ENCODE measurements at places on chromosomes 4 and X.

GRCh38 chr4:118213101-118213500 is 139.7 kb downstream of the PRSS12 start:
- no peak for DNase-seq

GRCh38 chr4:150080875-150081274 is 2.6 kb downstream of the DCLK2 start:
- DNase-seq, result no peak

- DNase-seq, result no peak
These were observed 1.4 kb downstream of the CLDN2 start for GRCh38 chrX:106921637-106922036.

DNA sequence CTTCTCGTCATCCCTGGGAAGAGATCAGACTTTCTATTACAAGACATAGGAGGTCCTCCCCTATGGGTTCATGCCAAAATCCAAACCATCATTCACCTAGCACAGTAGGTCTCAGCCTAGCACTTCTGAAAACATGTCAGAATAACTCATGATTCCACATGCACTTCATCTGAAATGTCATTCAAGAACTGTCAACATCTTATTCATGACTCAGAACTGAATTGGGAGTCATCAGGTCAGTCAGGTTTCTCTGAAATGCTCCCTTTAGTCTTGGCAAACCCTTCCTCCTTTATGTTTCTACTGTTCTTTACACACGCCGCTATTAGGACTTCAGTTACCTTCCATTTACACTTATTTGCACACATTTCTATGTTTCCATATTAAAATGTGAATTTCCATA is 67.2 kb downstream of the ANTXR2 start:
- DNase-seq, result no peak

- no peak for DNase-seq
These were observed 264.4 kb upstream of the ITM2A start for GRCh38 chrX:79631526-79631925.

- no peak for DNase-seq
These were observed 1568.9 kb upstream of the PABPC4L start for GRCh38 chr4:135770505-135770904.

DNA sequence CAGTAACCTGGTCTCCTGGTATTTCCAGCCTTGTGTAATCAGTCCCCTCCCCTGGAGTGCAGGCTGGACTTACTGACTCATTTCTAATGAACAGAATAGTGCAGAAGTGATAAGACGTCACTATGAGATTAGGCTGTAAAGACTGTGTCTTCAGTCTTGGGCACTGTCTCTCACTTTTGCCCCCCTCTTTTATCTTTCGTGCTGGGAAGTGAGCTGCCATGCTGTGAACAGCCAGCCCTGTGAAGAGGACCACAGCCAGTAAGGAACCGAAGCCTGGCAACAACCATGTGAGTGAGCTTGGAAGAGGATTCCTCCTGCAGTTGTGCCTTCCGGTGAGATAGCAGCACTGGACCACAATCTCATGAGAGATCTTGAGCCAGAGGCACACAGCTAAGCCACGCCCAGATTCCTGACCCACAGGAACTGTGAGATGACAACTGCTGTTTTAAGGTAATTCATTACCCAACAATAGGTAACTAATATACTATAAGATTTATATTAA is 67.5 kb upstream of the GPR34 start:
- no peak for DNase-seq

GRCh38 chrX:40167850-40168479 is 70.2 kb upstream of the BCOR start:
- DNase-seq, result peak; percentile 65

GRCh38 chr4:41200486-41201017 is 13.8 kb downstream of the APBB2 start:
- DNase-seq, result no peak

DNA sequence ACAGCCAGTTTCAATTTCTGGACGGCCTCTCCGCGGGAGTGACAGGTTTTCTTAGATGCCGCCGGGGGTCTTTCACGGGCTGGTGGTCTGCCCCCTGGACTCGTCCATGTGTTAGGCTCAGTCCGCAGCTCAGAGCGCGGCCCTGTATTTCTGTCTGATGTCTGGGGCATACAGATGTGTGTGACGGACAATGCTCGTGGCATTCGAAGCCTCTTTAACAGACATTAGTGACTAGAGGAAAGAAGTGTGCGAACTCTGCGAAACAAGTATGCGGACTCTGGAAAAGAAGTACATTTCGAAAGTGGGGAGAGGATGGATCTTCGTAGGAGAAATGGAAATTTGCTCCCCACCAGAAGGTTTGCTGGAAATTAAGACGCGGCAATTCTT is 793 bp upstream of the DCUN1D4 start:
- no peak for DNase-seq

GRCh38 chrX:124836786-124837185 is 482.9 kb upstream of the TEX13C start:
- DNase-seq, result no peak

- no peak for DNase-seq
These were observed 26.6 kb downstream of the TLR2 start for GRCh38 chr4:153710681-153711080.

DNA sequence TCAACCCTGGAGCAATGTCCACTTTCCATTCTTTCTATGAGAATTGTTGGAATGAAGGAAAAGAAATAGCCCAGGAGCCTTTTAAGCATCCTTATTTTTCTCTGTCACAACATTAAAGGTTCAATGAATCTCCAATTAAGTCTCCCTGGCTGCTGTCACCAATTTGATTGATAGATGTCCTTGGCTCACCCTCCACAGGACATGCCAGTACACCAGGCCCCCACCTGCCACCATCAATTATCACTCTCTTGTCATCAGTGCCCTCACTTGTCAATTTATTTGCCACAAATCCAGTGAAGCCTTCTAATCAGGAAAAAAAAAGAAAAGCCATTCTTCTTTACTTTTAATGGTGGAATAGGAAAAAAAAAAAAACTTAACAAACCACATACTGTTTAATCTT is 453.6 kb downstream of the CENPC start:
- DNase-seq, result no peak

- no peak for DNase-seq
These were observed 400.6 kb upstream of the NR3C2 start for GRCh38 chr4:148842843-148843242.

DNA sequence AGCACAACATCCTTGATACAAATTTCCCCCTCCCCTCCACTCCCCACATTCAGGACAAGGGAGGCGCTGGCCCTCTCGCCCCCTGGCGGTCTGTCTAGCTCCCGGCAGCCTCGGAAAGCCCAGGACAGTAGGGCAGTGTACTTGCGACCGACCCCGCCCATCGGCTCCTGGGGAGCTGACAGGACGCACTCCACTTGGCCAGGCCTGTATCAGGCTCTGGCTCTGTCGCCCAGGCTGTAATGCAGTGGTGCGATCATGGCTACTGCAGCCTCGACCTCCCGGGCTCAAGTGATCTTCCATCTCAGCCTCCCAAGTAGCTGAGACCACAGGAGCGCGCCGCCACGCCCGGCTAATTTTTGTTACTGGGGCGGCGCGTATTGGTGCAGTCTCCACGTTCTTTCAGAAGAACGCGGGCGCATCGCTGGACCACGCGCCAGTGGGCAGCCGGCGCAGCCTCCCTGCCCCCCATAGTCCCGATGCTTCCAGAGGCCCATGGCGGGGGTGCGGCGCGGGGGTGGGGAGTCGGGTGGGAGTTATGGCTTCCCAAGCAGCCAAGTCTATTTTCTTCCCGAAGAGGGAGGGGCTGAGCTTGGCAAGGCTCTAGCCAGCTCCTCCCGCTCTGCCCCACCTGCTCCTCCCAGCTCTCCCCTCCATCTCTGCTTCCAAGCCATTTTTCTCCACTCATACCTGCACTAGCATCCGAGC is 7.8 kb upstream of the AKAP14 start:
- DNase-seq, result peak; percentile 11

GRCh38 chrX:153934762-153935325 is at the start of gene NAA10:
Gene NAA10 (minus strand): TSS chrX:153935037. CDS start chrX:153934904, 133 bp downstream.
- DNase-seq, result peak; percentile 72

- DNase-seq, result no peak
These were observed 396.8 kb downstream of the PACRGL start for GRCh38 chr4:21097026-21097425.

- no peak for DNase-seq
These were observed 354.5 kb downstream of the ARHGAP24 start for GRCh38 chr4:85829276-85830051.

- peak; percentile 34 for DNase-seq
These were observed 651.8 kb downstream of the C4orf33 start for GRCh38 chr4:129747756-129748155.

DNA sequence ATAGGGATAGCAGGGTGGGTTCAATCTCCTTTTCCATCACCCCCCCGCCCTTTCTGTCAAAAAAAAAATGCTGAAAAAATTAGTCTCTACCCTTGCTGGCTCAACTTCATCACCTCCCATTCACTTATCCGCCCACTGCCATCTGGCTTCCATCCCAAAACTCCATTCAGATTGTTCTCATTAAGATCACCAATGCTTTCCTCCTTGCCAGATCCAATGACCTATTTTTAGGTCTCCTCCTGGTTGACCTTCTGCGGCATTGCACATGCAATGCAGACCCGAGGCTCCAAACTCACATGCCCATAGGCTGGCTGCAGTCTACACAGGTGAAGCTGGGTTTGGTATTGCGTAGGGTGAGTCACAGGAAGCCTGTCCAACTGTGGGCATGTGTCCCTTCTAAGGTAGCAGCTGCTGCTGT is 21.1 kb upstream of the STIM2 start:
- peak; percentile 38 for DNase-seq

GRCh38 chrX:45187731-45188130 is 12.9 kb downstream of the DIPK2B start:
- DNase-seq, result peak; percentile 5

GRCh38 chrX:137748827-137749226 is 182.9 kb downstream of the ZIC3 start:
- peak; percentile 36 for DNase-seq

- no peak for DNase-seq
These were observed 4.3 kb upstream of the TSPAN5 start for GRCh38 chr4:98662626-98663225.

- no peak for DNase-seq
These were observed 897.3 kb upstream of the EPHA5 start for GRCh38 chr4:66567551-66567950.

- DNase-seq, result peak; percentile 39
These were observed 54.0 kb downstream of the JADE1 start for GRCh38 chr4:128863312-128864075.

GRCh38 chrX:9525511-9526248 is 60.8 kb downstream of the TBL1X start:
- no peak for DNase-seq

GRCh38 chrX:154300816-154301215 is 5.2 kb downstream of the TKTL1 start:
- no peak for DNase-seq

DNA sequence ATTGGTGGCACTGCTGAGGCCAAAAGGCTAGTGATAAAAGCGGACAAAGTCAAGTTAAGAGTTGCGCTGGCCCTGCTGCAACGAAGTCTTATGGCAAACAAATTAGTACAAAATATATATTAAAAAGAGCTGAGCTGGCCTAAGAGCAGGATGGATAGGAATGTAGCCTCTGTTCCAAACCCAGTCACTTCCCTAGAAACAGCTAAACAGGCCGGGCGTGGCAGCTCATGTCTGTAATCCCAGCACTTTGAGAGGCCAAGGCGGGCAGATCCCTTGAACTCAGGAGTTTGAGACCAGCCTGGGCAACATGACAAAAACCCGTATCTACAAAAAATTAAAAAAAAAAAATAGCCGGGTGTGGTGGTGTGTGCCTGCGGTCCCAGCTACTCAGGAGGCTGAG is 32.4 kb upstream of the UGDH start:
- no peak for DNase-seq

- no peak for DNase-seq
These were observed 17.0 kb downstream of the STK26 start for GRCh38 chrX:132040066-132040465.

DNA sequence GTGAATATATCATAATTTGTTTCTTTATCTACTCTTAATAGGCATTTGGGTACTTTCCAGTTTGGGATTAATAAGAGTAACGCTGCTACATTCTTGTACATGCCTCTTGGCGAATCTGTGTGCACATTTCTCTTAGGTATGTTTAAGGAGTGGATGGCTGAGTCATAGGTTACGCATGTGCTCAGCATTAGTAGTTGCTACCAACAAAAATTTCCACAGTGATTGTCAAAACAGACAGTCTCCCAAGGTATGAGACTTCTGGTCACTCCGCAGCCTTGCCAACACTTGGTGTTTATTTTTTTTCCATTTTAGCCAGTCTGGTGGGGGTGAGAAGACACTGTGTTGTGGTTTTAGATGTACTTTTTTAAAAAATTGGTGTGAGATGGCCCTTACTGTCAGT is 44.6 kb downstream of the FGFBP1 start:
- no peak for DNase-seq

DNA sequence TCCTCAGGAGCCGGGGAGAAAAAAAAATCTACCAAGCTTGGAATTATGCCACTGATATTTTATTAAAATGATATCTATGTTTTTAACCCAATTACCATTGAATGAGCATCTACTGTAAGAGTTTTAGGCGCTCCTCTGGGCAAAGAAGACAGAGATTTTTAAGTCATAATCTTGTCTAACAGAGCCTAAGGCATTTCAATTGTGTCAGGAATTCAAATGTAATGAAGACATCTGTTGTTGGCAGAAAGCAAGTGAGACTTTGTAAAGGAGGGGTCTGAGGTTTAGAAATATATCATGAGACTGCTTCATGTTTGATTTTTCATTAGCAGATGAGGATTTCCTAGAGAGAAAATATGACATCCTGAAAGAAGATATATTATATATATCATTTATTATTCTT is 1158.1 kb downstream of the FSTL5 start:
- DNase-seq, result no peak

DNA sequence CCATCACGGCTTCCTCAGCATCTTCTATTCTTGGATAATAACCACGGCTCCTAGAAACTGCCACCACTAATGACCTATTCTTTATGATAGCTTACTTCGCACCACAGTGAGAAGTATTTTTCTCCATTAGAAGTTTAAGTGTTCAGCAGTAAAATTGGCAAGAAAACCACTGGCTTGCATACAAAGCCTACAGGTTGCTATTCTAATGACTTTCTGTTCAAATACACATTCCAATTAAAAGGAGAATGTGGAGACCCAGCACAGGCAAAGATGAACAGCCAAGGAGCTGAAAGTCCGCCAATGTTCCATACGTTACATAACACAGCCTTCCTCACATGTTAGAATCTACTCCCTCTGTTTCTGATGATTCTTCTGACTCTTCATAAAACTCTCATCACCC is 875.0 kb upstream of the PRKX start:
- DNase-seq, result peak; percentile 38

GRCh38 chr4:2728806-2729532 is 27.2 kb downstream of the TNIP2 start:
- DNase-seq, result no peak

All from NCI-H1092 treated with DMSO at 0.1 percent for 48 hours (cell line).